Caco-2 (cell line): ENCODE measurements at places on chromosomes 2 and 18.
A peak's percentile ranks its signal among the peaks of the same experiment; 100 is the strongest.

GRCh38 chr2:152648336-152648735 is 68.9 kb downstream of the PRPF40A start:
- DNase-seq = no peak

GRCh38 chr18:74818516-74819175 is 221.0 kb downstream of the ZNF407 start:
- DNase-seq = no peak

GRCh38 chr2:23658466-23658942 is 268.4 kb downstream of the ATAD2B start:
- peak; percentile 44 for DNase-seq

GRCh38 chr2:30722936-30723725 is 84.1 kb downstream of the CAPN13 start:
- DNase-seq = no peak

DNA sequence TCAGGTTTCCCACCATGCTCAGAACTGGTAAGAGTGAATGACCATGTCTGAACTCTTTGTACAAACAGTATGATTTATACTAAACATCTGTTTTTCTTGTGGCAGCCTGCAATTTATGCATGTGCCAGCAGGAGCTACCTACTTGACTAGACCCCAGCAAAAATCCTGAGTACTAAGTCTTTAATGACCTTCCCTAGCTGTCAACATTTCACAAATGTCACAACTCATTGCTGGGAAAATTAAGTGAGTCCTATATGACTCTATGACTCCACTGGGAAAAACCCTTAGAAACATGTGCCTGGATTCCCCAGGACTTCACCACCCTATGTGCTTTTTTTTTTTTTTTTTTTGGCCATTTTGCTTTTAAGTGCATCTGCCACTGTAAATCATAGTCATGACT is 1225.8 kb downstream of the SUCLG1 start:
- DNase-seq = no peak

- no peak for DNase-seq
Observed at GRCh38 chr2:99960790-99961189, 181.6 kb downstream of the AFF3 start.

- no peak for DNase-seq
Observed at GRCh38 chr18:46566111-46566510, 90.9 kb downstream of the LOXHD1 start.

DNA sequence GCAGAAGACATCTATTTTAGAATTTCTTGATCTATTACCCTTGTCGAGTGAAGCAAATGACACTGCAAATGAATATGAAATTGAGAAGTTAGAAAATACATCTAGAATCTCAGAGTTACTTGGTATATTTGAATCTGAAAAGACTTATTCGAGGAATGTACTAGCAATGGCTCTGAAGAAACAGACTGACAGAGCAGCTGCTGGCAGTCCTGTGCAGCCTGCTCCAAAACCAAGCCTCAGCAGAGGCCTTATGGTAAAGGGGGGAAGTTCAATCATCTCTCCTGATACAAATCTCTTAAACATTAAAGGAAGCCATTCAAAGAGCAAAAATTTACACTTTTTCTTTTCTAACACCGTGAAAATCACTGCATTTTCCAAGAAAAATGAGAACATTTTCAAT is 370.4 kb downstream of the XIRP2 start:
- no peak for DNase-seq

DNA sequence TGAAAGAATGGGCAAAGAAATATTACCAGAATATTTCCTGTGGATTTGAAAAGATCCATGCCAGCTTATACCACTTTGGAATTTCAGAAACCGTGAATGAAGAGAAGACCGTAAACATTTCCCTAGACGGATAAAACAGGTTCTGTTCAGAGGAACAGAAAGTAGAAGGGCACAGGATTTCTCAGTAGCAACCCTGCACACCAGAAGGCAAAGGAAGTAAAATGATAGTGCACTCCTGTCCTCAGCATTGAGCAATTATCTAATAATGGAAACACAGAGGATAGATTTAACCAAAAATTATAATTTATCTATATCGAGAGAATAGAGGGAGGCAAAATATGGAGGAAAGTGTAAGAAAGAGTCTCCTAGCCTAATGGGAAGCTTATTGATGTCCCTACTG is 87.0 kb upstream of the ITGA6 start:
- no peak for DNase-seq

DNA sequence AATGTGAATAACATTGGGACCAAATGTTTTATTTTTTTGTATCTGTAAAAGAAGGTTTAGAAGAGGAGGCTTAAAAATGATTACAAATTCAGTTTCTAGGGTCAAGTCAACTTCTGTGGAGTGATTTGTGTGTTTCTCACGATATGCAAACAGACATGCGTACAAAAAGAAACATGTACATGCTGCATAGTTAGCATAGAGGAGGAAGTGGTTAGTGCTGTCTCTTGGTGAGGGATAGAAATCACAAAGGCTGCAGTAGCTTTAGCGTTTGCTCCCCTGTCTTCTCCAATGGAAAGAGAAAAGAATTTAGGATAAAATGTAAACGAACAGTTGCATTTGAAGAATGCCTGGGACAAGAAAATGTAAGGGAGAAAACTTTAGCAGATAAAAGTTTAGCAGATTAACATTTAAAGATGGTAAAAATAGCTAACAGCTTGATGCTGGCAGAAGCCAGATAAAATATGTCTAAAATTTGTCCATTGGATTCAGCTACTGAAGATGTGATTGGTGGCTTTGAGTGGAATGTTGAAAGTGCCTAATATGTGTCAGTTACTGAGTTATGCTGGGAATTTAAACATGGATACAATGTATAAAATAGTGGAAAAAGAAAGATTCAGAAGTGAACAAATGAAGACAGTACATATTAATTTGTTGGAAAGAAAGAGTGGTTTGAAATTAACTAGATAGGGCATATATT is 44.9 kb downstream of the MALT1 start:
- no peak for DNase-seq
